HCT116 (cell line): ENCODE measurements at places on chromosomes 7 and 10.
A peak's percentile ranks its signal among the peaks of the same experiment; 100 is the strongest.

DNA sequence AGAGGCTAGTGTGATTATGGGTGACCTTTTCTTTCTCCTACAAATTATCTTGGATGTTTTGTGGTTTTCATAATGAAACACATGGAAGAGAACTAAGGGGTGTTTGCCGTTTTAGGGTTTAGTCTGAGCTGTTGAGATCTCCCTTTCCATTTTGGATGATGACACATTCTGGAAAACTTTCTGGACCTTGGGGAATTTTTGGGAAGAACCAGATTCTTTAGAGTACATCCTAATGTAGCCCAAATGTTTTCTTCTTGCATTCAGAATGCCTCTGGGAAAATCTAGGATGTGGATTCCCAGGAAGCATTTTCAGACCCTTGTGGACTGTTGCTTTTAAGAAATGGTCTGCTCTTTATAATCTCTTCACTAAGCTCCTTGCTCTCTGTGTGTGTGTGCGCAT lies 165.7 kb downstream of the SORCS3 start:
- no peak for DNase-seq

- DNase-seq, result no peak
Observed at GRCh38 chr7:45216622-45217165, 59.1 kb downstream of the RAMP3 start.

- no peak for DNase-seq
Observed at GRCh38 chr7:50728184-50728583, 54.5 kb downstream of the GRB10 start.

GRCh38 chr10:22340329-22341189 lies 4.7 kb upstream of the SPAG6 start:
- peak; percentile 76 for DNase-seq

- no peak for DNase-seq
Observed at GRCh38 chr7:388023-388960, 98.3 kb downstream of the FOXL3 start.

- DNase-seq, result no peak
Observed at GRCh38 chr7:18648849-18649758, 153.6 kb downstream of the HDAC9 start.

GRCh38 chr10:5595994-5596471 lies 70.4 kb downstream of the ASB13 start:
- DNase-seq, result peak; percentile 21

- no peak for DNase-seq
Observed at GRCh38 chr10:122828716-122829255, 16.9 kb downstream of the CUZD1 start.

GRCh38 chr10:74189999-74190421 lies 39.0 kb downstream of the ADK start:
- DNase-seq, result peak; percentile 72

DNA sequence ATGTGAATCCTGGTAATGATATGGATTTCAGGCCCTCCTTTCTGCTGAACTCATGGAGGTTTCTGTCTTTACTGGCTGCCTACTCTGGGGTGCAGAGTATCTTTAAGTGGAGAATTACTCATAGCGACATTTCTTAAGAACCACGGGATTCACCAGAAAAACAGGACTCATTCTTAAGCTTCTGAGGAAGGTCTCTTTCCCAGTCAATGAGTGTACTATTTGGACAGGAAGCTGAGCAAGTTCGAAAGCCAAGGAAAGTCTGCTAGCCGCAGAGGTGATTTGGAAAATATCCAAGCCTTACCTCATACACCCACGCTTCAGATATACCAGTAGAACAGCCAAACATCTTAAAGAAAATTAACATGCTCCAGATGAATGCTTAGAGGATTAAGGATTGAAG lies 377.6 kb upstream of the MYO3A start:
- DNase-seq, result no peak

DNA sequence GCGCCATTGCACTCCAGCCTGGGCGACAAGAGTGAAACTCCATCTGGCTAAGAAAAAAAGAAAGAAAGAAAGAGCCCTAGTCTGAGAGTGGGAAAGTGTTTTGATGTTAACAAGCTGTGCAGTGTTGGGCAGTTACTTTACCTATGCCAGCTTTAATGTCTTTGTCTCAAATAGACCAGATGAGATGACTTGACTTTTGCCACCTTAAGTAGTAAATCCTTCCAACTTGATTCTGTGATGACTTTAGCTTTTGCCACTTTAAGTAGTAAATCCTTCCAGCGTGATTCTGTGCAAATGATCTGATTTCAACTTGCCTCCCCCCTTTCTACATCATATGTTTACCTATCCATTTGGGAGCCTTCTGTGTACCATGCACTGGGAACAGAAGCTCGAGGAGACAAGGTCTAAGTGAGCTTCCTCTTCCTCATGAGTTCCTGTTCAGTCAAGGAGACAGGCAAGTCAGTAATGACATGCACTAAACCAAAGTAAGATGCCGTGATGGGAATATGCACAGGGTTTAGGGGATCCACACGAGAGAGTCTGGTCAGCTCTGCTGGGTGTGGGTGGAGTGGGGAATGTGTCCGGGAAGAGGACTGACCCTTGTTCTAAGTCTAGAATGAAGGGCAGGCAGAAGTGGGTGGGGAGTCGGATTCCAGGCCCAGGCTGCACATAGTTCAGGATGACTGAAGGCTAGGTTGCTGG lies 17.2 kb downstream of the INPP5F start:
- no peak for DNase-seq

DNA sequence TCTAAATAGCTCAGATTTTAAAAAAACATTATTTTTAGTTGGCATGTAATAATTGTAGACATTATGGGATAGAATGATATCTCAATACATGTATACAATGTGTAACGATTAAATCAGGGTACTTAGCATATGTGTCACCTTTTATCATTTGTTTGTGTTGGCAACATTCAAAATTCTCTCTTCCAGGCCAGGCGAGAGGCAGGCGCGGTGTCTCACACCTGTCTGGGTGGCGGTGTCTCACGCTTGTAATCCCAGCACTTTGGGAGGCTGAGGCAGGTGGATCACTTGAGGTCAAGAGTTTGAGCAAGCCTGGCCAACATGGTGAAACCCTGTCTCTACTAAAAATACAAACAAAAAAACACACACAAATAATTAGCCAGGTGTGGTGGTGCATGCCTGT lies 151.7 kb downstream of the RTKN2 start:
- no peak for DNase-seq

DNA sequence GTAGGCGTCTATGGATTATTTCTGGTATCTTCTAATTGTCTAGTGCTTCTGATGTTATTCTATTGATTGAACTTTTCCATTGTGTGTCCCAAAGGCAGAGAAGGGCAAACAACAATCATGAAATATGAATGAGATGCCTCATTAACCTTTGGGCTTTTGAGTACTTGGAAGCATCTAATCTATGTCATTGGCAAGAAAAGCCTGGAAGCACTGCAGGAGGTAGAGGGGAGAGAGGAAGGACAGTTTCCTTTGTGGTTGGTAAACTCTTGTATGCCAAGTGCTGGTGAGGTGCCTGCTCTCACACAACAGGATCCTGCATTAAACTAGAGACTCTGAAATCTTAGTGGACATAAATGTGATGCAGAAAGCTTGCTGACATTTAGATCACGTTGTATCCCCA lies 155.2 kb upstream of the TPK1 start:
- no peak for DNase-seq

DNA sequence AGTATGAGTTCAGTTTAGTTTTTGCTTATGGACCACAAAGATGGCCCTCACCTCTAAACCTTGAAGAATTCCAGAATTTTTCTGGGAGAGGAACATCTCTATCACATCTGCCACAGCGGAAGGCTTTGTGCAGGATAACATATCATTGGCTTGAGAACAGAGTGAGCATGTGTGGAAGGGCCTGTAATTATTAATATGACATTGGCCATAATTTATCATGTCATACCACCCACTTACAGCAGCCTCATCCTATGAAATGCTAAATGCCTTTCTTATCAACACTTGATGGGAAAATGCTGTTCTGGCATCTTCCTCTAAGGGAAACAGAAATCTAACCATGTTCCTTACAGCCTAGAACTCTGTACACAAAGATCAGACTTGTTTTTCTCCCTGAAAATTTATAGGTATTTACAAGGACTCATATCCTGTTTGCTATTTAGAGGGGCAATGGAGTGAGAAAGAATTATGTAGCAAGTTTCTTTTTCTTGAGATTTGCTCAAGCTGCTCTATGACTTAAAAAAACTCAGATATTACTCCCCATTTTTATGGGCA lies 817.3 kb downstream of the LRMDA start:
- no peak for DNase-seq

GRCh38 chr7:1065585-1066241 lies 21.4 kb downstream of the GPR146 start:
- DNase-seq, result no peak

GRCh38 chr10:35762311-35763030 lies 120.4 kb upstream of the FZD8 start:
- DNase-seq, result no peak

DNA sequence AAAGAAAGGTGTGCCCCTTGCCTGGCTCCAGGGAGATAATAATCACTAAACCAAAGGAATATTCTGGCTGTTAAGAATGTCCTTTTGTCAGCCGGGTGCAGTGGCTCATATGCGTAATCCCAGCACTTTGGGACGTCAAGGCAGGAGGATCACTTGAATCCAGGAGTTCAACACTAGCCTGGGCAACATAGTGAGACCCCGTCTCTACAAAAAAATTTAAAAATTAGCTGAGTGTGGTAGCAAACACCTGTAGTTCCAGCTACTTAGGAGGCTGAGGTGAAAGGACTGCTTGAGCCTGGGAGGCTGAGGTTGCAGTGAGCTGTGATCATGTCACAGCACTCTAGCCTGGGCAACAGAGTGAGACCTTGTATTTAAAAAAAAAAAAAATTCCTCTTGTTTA lies 74.1 kb downstream of the HERC4 start:
- DNase-seq, result no peak

DNA sequence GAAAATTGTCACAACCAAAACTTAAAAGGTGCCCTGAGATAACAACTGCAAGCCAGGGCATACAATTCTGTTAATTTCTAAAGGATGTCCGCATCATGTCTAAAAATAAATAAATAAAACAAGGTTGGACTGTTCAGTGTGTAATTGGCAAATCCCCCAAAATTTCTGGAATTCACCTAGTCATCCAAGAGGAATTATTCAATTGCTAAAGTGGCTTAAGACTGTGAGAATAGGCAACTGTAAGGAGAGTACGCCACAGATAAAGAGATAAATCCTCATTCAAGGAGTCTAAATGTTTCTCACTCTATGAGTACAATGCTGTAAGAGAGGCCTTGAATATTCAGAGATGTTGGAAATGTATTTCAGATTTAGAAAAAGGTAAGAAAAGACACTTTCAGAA lies 37.2 kb downstream of the PIK3AP1 start:
- no peak for DNase-seq

DNA sequence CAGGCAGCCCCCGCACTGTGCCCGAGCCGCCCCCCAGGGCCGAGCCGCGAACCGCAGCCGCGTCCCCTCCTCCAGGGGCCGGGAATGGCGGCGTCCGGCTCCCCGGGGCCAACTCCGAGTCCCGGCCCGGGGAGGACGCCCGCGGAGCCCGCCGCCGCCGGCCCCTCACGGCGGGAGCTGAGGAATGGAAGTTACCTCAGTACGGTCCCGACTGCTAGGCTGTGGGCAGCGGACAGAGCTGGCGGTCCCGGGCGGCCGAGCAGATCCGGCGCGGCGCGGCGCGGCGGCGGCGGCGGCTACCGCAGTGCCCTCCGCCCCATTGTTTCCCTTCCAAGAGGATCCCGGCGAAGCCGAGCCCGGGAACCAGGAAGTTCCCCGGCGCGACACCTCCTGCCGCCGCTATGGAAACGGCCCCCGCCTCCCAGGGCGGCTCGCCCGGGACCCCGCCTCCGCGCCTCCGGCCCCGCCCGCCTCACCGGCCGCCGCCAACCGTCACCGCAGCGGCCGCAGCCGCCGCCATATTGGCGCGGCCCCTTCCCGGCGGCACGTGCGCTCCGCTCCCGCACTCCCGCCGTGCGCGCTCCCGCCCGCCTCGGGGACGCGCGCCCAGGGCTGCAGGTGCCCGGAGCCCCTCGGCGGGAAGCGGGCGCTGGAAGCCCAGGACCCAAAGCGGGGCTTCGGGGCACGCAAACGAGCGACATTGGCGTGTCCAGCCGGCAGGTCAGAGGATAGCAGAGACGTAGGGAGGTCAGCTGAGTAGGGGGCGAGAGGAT lies at the start of gene USP6NL:
Gene USP6NL (minus strand): TSS at position 403 of the 773 bp plus-strand sequence. CDS start 14,016 bp downstream, outside the sequence.
- DNase-seq, result peak; percentile 41

DNA sequence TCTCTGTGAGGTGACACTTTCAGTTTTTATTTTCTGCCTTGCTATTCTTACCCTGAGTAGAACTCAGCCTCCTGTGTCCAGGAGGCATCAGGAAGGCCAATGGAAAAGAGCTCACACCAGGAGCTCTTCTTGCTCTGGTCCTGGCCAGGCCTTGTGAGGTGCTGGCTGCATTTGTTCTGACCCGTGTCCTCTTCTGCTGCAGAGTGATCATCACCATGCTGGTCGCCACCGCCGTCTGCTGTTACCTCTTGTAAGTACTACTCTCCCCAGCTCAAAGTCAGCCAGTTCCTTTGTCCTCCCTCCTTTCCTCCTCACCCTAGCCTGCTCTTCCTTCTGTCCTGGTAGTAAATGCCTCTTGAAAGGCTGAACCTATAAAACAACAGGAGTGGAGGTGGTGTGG lies 1.6 kb downstream of the ATP6V0E2 start:
- DNase-seq, result no peak

GRCh38 chr7:106827626-106828025 lies 37.5 kb upstream of the PIK3CG start:
- DNase-seq, result no peak

GRCh38 chr10:35161906-35162305 lies 35.3 kb downstream of the CREM start:
- DNase-seq, result no peak

GRCh38 chr7:123569352-123570010 lies 11.9 kb upstream of the NDUFA5 start:
- no peak for DNase-seq

GRCh38 chr10:22159979-22160378 lies 57.8 kb downstream of the EBLN1 start:
- DNase-seq, result no peak

DNA sequence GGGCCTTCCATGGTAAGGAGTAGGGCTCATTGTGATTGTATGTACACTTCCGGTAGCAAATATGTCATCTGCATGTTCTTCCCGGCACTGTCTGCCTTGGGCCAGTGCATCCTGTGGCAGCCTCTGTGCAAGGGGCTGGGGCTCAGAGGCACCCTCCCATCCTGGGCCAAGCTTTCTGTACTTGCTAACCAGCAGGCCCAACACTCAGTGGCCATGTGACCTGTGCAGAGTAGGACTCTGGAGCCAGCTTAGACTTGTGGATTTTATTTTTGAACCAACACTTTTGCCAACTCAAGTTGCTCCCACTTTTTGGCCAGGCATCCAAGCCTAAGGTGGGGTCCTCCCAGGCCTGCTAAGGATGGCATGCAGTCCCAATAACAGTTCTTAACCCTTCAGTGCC lies 25.0 kb downstream of the LDB3 start:
- DNase-seq, result no peak

- DNase-seq, result no peak
Observed at GRCh38 chr10:36450380-36450779, 675.0 kb upstream of the ANKRD30A start.

- no peak for DNase-seq
Observed at GRCh38 chr10:120960725-120961124, 109.6 kb downstream of the WDR11 start.

GRCh38 chr7:132142006-132142405 lies 434.3 kb downstream of the PLXNA4 start:
- no peak for DNase-seq

GRCh38 chr7:36931892-36932291 lies 207.6 kb upstream of the AOAH start:
- no peak for DNase-seq

GRCh38 chr7:75694638-75695399 lies 43.9 kb downstream of the HIP1 start:
- no peak for DNase-seq
